ENCODE measurements at places on chromosomes 7 and 10.

DNA sequence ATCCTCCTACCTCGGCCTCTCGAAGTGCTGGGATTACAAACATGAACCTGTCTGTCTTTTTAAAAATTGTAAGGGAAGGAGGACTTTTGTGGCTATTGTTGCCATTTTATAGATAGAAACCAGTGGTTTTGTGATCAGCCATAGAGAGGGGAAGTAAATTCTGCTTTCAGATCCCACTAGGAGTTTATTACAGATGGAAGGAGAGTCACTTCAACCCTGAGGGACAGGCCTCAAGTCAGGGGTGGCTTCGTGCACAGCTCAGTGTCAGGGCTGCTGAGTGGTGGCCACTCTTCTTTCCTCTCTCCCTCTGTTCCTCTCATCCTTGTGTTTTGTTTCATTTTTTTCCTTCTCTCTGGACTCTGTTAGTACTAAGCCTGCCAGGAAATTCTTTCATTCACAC is 60.8 kb downstream of the OGDH start:
- no peak for DNase-seq

DNA sequence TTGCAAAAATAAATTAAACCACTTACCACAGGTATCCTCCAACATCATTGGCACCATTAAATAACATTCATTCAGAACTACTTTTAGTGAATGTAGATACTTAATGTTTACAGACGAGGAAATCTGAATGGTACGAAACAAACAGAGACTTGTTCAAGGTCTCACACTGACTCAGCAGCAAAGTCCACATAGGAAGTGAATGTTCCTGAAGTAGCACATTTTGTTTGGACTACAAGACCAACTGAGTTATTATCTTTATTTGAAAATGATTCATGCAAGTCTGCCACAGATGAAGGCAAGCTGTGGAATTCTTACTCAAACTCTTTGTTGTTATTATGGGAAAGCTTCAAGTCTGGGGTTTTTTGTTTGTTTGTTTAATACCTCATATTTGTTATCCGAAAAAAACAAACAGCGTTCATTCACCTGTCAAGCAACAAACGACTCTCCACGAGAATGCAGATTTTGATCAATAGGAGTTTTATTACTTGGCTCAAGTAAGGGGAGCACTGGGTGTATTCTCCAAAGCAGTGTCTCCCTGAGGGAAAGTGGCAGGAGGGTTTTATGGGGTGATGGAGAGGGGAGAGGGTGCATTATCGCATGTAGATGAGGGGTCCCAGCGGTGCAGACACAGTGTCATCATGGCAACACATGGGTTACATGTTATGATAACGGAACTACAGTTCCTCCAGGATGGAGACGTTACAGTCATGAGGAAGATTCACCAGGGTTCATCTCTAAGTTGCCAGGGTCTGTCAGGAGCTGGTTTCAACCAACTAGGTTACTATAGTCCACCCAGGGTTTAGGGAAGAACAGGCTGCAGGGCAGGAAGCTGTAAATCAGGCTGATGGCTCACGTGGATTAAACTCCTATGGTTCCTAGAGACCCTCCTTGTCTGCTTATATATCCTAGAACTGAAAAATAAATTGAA is 147.7 kb upstream of the AKR1E2 start:
- DNase-seq: no peak

DNA sequence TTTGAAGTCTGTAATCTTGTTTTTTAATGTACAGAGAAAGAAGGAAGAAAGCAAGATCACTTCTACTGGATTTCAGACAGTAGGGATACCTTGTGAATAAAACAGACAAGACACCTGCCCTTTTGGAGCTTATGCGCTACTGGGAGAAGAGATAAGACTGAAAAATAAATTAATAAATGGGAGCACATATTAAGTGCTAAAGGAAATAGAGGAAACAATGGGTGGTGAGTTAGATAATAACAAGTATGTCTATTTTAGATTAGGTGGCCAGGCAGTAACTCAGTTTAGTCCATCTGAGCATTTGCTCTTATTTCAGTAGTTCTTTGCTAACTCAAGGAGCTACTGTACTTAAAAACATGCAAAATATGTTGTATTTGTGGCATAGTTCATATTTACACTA is 15.9 kb downstream of the MIOS start:
- DNase-seq: no peak

DNA sequence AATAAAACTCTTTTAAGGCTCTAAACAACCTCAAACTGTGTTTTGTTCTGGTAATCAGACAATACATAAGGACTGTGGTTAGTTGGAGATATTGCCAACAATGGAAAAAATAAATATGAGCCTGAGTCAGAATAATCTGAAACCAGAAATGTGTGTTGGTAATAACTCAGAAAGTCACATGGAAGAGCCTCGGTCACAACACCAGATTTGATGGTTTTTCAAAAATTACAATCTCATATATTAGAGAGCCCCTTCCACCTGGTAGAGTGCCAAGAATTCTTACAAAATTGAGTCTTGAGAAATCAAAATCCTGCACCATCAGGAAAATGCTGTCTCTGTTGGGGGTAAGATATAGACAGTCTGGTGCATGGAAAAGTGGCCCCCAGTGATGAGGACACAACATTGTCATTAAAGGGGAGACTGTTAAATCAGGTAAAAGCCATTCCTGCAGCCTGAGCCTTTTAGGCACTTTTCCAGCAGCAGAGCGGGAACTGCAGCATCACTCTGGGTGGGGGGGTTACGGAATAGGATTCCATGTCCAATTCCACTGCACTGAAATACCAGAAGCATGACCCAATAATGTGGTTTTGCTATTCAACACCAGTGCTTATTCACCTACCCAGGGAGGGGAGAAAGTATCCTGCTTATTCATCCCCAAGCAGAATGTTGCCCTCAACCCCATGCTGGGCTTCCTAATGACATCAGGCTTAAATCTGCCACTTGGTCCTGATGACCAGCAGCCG is 9.5 kb upstream of the ADAM12 start:
- no peak for DNase-seq

DNA sequence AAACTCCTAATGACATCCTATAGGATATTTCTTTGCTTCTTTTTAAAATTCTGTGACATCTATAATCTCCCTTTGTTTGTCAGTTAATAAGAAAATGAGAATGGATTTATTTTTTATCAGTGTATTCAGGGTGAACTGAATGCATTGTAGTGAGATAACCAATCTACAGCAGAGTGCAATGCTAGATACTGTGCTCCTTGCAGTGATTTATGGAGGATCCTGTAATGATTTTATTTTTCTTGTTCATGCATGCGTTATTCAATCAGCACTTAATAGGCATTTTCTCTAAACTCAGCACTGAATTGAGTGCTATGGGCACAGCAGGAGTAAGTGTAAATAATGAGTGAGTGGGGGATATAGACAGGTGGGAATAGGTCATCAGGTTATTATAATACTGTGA is 253.9 kb downstream of the CDK14 start:
- no peak for DNase-seq

DNA sequence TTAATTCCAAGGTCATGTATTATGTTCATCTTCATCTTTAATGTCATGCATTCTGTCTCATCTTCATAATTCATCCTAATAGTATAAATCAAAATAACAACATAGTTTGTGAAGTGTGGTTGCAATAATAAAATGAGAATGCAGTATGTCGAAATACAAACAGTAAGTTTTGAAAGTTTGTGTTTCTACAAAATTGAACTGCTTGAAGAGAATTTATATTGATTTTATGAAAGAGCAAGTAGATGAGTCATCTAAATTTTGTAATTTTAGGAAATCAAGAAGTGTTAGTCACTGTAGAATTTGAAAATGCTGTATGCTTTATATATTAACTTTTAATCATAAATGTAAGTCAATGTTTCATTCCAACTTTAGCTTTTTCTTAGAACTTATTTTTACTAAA is 190.5 kb upstream of the PPP1R3A start:
- DNase-seq: no peak

DNA sequence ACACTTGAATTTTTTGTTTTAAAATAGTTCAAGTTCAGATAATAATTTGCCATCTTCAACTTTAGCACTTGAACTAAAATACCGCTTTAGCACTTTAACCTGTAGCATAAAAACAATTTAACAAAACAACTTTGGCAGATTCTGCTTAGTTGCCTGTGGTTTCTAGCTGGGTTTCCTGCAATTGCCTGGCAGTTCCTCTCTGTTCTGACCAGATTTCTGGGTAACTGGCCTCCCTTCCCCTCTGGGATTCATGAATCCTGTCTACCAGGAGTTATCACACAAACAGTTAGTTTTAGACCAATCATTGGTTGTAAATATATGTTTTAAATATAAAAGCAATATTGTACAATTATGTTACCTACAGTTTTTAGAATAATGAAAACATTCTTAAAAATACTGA is 89.8 kb upstream of the HDAC9 start:
- no peak for DNase-seq

GRCh38 chr10:127146661-127147060 is 49.7 kb downstream of the INSYN2A start:
- DNase-seq: no peak

DNA sequence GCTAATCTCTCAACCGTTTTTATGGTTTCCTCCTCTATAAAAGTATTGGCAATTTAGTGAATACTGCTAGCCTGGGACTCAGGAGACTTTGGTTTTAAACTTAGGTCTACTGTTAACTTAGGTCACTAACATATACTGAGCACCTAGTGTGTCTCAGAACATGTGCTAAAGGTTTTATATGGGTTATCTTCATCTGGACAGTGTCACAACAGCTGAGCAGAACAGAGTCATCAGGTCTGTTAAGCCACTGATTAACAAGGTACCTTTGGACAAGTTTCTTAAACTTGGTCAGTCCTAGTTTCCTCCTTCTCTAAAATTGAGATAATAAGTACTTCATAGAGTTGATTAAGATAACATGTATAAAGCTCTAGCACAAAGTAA is 30.6 kb downstream of the NET1 start:
- no peak for DNase-seq

- no peak for DNase-seq
Observed at GRCh38 chr10:35394411-35394851, 58.1 kb downstream of the CCNY start.

- no peak for DNase-seq
Observed at GRCh38 chr7:151330661-151331060, 11.0 kb upstream of the NUB1 start.

GRCh38 chr10:110209454-110209925 is 2.1 kb downstream of the MXI1 start:
- no peak for DNase-seq

DNA sequence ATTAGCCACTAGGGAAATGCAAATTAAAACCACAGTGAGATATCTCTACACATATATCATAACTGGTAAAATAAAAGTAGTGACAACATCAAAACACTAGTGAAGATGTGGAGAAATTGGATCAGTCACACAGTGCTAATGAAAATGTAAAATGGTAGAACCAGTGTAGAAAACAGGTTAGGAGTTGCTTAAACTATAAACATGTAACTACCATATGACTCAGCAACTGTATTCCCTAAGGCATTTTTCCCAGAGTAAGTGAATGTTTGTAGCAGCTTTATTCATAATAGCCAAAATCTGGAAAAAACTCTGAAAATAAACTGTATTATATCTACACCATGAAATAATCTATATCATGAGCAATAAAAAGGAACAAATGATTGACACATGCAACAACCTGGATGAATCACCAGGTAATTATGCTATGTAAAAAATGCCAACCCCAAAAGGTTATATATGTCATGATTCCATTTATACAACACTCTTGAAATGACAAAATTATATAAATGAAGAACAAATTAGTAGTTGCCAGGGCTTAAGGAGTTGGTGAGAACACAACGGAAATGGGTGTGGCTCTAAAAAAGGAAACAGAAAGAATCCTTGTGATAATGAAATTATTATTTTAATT is 22.8 kb downstream of the SLC25A40 start:
- DNase-seq: no peak

DNA sequence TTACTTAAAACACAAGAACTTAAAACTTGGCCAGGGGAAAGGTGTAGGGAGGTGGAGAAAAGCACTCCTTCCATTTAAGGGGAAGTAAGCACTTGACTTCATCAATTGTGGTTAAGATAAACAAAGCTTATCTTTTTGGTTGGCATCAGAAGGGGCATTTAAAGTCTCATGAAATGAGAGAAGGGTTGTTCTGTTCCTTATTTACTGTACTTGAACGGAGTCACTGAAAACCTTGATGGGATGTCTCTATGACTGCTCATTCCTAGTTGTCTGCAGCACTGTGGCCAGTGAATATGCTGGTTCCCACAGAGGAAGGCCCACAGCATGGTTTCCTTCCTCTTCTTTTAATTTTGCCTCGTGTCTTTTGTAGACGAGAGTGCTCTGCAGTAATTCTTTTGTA is 229.3 kb downstream of the AUTS2 start:
- no peak for DNase-seq
